CD4-positive, alpha-beta memory T cell (primary cell): ENCODE measurements at places on chromosomes 3 and 15. TPM values are rescaled to one million over a fixed set of nuclear protein-coding genes. Genes with fewer than 3 reads are reported as not detected.

The UBE2E1 gene
- 61.4 TPM for total RNA-seq

The WDR93 gene
- not detected for total RNA-seq

The RHOA gene
- total RNA-seq, result 246 TPM

GRCh38 chr3:138199851-138200250 lies 12.8 kb downstream of the ARMC8 start:
- H3K36me3 ChIP-seq, result no peaks in the 10 kb centered on the region
- no peak overlapping the region for H3K4me3 ChIP-seq
- no peaks in the 10 kb centered on the region for H3K27me3 ChIP-seq
- peaks cover 25% of the 10 kb centered on the region for H3K4me1 ChIP-seq

GRCh38 chr3:193593668-193594030 lies 641 bp downstream of the OPA1 start:
- no peaks in the 10 kb centered on the region for H3K27me3 ChIP-seq
- peak overlapping the region; percentile 76 for H3K27ac ChIP-seq
- peak; percentile 36 for DNase-seq
- peaks cover 5% of the 10 kb centered on the region for H3K36me3 ChIP-seq
- peak overlapping the region; percentile 88 for H3K4me3 ChIP-seq

GRCh38 chr3:55899887-55900286 lies 412.8 kb upstream of the WNT5A start:
- H3K36me3 ChIP-seq, result no peaks in the 10 kb centered on the region
- H3K4me1 ChIP-seq, result no peaks in the 10 kb centered on the region
- DNase-seq, result no peak
- H3K27me3 ChIP-seq, result no peaks in the 10 kb centered on the region
- no peak overlapping the region for H3K4me3 ChIP-seq
- H3K27ac ChIP-seq, result no peak overlapping the region

- H3K4me1 ChIP-seq, result no peaks in the 10 kb centered on the region
- H3K36me3 ChIP-seq, result no peaks in the 10 kb centered on the region
- DNase-seq, result no peak
- H3K4me3 ChIP-seq, result no peak overlapping the region
- H3K27ac ChIP-seq, result no peak overlapping the region
Observed at GRCh38 chr3:3209714-3210113, 30.2 kb upstream of the CRBN start.

GRCh38 chr3:190017521-190018288 lies 103.0 kb downstream of the P3H2 start:
- no peaks in the 10 kb centered on the region for H3K27me3 ChIP-seq
- H3K4me3 ChIP-seq, result no peak overlapping the region
- no peaks in the 10 kb centered on the region for H3K4me1 ChIP-seq
- no peaks in the 10 kb centered on the region for H3K36me3 ChIP-seq
- no peak overlapping the region for H3K27ac ChIP-seq

GRCh38 chr15:88654430-88655102 lies 15.8 kb downstream of the ISG20 start:
- H3K4me3 ChIP-seq, result no peak overlapping the region
- H3K36me3 ChIP-seq, result peaks cover 5% of the 10 kb centered on the region
- no peak for DNase-seq
- H3K27me3 ChIP-seq, result no peaks in the 10 kb centered on the region
- peaks cover 79% of the 10 kb centered on the region for H3K4me1 ChIP-seq
